ENCODE measurements at places on chromosomes 1 and 21.

DNA sequence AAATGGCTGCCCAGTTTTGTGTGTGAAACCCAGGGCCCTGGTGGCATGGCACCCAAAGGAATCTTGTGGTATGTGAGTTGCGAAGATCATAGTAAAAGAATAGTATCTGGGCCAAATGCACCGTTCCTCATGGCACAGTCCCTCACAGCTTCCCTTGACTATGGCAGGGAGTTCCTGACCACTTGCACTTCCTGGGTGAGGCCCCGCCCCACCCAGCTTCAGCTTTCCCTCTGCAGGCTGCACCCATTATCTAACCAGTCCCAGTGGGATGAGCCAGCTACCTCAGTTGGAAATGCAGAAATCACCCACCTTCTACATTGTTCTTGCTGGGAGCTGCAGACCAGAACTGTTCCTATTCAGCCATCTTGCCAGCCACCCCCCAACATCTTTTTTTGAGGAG is 63.0 kb downstream of the SLC5A9 start:
- DNase-seq: no peak

DNA sequence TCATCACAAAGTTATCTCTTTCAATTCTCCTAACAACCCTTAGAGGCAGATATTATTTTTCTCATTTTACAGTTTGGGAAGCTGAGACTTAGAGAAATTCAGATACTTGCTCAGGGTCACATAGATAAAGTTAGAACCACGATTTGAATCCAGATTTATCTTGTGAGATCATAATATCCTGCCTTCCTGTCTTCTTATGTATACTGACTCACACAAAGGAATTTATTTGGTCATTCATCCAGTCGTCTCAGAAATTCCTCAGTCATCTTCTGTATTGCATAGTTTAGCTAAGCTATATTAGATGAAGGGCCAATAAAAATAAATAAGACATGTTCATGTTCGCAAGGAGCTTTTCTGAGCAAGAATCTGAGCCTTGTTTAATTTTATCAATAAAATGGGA is 35.8 kb upstream of the RUNX1 start:
- DNase-seq: no peak

- DNase-seq: no peak
Observed at GRCh38 chr1:60279798-60280197, 206.2 kb upstream of the C1orf87 start.

DNA sequence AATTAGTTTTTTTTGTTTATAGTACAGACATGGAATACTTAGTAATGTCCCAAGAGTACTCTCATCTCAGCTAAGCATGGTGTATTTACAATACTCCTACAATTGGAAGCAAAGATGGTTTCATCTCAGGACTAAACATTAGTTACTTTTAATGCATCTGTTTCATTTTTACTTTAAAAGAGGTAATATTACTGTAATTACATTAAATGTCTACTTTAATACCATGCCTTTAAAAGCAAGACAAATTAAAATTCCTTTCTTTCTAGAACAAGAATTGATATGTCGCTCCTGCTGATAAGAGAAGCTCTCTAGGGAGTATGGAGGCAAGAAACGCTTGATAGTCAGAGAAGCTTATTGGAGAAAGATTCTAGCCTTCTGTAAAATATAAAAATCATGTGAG is 284.9 kb upstream of the ADAMTS5 start:
- no peak for DNase-seq

DNA sequence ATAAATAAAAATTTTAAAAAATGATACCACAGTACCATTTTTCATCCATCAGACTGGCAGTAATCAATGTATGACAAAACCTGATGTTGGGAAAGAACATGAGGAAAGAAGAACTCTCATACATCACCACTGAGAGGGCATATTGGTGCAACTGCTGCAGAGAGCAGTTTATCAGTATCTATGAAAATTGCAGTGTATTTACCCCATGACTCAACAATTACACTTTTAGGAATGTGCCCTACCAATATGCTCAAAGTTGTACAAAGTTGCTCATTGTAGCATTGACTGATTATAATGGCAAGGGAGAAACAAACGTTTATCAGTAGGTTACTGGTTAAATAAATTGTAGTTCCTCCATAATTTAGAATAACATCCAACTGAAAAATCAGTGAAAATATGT is 36.7 kb downstream of the CATSPERE start:
- no peak for DNase-seq

DNA sequence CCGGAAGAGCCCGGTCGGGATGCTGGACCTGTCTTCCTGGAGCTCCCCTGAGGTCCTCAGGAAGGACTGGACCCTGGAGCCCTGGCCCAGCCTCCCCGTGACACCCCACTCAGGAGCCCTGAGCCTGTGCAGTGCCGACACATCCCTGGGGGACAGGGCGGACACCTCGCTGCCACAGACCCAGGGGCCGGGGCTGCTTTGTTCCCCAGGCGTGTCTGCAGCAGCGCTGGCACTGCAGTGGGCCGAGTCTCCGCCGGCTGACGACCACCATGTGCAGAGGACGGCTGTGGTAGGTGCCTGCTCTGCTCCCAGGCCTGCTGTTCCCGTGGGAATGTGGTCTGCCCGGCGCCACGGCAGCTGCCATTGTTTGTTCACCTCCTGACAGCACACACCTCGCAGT is 42.1 kb upstream of the DIP2A start:
- DNase-seq: no peak

GRCh38 chr21:42373196-42373907 is 7.0 kb upstream of the TFF1 start:
- no peak for DNase-seq

DNA sequence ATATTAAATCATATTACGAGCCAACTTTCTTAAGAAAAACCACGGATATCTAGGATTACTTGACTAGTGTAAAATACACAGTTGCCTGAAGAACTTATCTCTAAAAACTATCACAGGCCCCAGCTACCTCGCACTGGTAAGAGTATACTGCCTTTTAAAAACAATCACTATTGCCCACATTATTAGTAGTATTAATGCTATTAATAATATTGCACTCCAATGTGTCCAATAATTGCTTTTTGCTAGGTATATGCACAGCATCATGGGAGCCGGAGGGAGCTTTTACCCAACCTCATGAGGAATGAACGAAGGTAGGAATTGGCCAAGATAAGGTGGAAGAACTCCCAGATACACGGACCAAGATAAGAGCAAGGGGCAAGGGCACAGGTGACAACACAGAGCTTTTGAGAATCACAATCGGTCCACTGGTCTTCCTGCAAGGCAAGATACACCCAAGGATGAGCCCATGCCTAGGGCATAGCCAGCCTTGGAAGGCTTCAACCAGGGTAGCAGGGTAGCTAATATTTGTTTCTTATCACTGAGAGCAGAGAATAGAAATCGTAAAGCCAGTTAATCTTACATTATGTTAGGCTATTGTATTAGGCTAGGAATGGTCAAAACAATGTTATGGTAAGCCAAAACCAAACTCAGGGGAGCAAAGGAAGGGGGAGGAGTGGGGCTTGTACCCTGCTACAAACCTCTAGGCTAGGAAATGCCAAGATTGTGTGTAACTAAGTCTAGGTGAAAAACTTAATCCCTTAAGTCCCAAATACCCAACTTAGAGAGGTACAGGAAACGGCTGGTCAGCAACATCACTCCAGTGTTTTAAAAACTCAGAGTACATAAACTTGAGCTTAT is 9.4 kb downstream of the GLUL start:
- no peak for DNase-seq

GRCh38 chr1:7380712-7381111 is 390.4 kb upstream of the VAMP3 start:
- DNase-seq: no peak

GRCh38 chr1:27572019-27572678 is 31.8 kb downstream of the AHDC1 start:
- DNase-seq: no peak

DNA sequence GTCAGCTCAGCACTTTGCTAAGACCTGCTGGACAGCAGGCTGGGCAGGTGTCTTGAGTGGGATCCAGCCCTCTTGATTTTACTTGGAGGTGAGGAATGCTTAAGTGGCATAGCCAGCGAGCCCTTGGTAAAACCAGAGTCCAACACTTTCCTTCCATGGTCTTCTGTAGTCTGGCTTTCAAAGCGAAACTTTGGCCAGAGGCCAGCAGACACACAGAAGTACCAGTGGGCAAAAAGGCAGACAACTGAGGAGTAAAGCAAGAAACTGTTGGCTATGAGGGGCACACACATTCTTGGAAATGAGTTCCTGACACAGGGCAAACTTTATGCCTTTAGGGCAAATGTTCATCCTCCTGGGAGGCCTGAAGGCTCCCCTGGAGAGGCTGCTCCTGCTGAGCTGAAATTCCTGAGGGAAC is 281.0 kb upstream of the POU3F1 start:
- DNase-seq: no peak

- no peak for DNase-seq
Observed at GRCh38 chr1:161498646-161499045, 6.6 kb upstream of the FCGR2A start.

DNA sequence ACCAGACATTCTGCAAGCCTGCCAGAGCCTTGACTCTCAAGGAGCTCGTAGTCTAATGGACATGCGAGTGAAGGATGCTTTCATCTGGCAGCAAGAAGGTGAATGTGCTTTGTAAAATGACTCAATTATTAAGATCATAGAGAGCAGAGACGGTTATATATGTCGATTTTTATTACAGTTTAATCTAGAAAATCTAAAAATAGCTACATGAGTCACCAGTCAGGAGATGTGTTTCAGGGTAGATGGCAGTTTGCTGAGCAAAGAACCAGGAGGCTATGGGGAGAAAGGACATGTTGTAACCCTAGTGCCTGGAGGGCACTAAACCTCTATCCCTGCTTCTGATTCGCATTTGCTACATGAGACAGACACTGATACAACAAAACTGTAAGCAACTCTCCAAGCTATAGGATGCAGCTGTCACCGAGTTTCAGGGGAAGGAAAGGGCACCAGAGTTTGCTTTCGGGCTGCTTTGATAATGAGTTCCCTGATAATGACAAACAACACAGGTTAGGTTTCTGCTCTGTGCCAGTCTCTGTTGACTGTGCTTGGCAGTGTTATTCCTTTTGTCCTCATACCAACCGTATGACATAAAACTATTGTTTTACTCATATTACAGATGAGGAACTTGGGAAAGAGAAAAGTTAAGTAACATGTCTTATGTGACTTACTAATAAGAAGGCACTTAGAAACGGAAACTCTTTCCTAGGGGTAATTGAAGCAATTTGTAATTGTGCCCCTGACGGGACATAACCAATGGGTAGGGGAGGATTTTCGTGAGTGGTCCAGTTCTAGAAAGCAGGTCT is 43.2 kb downstream of the C1orf198 start:
- DNase-seq: no peak

GRCh38 chr1:23978805-23979204 is 1.3 kb downstream of the SRSF10 start:
- DNase-seq: no peak

GRCh38 chr1:236099355-236099974 is 34.6 kb upstream of the NID1 start:
- DNase-seq: no peak

- DNase-seq: no peak
Observed at GRCh38 chr1:43854473-43854872, 79.1 kb upstream of the ARTN start.

- no peak for DNase-seq
Observed at GRCh38 chr1:227901906-227902640, 45.7 kb downstream of the WNT9A start.

GRCh38 chr1:218346391-218347204 is 1.5 kb downstream of the TGFB2 start:
- no peak for DNase-seq

DNA sequence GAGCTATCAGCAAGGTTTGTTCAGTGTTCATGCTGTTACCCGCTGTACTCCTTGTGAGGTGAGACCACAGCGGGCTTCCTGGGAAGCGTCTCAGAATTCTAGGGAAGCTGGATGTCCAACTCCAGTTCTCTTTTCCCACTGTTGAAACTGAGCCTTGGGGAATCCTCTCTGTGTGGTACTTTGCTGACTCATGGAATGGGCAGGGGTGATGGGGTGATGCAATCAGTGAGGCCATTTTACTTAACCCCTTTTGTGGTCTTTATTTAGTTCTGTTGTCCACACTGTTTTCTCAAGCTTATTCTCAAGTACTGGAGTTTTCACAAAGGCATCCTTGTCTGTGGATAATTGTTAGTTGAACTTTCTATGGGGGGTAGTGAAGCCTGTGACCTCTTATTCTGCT is 42.6 kb downstream of the ACKR1 start:
- no peak for DNase-seq

DNA sequence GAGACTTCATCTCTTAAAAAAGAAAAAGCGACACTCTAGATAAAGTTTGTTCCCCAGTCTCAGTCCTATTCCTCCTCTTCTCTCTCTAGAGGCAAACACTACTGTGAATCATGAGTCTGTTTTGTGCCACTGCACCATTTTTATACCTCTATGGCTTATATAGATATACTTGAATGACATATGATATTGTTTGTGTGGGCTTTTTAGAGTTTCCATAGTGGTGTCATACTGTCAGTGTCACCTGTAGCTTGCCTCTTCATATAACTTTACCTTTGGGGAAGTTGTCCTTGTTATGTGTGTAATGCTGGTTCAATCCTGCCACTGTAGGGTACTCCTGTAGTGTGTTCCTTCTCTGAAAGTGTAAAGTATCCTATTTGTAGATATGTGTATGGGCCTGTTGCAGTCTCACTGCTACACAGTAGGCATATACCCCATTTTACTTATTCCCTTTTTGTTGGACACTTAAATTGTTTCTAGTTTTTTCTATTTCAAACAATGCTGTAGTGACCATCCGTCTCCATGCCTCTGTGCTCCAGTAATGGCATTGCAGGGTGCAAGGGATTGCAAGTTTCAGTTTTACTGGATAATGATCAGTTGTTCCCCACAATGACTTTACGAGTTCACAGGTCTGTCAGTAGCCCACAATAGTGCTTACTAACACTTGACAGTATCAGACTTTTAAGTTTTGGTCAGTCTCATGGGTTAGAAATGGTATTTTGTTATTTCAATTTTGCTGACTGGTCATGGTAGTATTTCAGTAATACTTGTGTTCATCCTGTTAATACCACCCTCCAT is 2.7 kb downstream of the PRMT2 start:
- DNase-seq: no peak

DNA sequence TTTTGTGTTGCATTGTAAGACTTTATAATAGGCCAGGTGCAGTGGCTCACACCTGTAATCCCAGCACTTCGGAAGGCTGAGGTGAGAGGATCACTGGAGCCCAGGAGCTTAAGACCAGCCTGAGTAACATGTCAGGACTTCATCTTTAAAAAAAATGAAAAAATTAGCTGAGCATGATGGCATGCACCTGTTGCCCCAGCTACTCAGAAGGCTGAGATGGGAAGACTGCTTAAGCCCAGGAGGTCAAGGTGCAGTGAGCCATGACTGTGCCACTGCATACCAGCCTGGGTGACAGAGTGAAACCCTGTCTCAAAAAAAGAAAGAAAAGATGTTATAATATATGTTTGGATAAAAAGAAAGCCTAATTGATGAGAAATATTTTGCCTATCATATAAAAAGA is 34.9 kb downstream of the HMCN1 start:
- DNase-seq: no peak
